ENCODE measurements at places on chromosomes 4 and X.

GRCh38 chrX:46040001-46040400 is 505.2 kb downstream of the ZNF674 start:
- DNase-seq: no peak

DNA sequence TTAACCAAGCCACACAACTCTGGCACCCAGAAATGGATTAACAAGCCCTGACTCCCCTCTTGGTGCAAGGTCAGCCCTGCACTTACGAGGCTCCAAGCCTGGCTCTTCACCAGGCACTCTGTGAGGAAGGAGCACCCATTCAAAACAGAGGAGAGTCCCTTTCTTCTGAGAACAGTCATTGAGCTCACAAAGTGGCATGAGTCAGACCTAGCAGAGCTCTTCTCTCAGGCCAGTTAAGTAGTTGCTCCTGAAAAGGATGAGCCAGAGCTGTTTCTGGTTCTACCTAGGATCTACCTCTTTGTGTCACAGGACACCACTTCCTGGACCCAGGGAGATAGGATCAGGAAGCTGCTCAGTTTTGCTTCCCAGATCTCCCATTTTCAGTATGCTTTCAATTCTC is 48.2 kb downstream of the EVC2 start:
- DNase-seq: no peak

GRCh38 chr4:106126062-106126461 is 189.9 kb downstream of the TBCK start:
- DNase-seq: no peak

GRCh38 chrX:9647431-9647830 is 118.2 kb downstream of the GPR143 start:
- DNase-seq: no peak

- DNase-seq: no peak
Observed at GRCh38 chr4:90852237-90852636, 725.0 kb downstream of the CCSER1 start.

GRCh38 chrX:43643662-43644061 is 12.4 kb upstream of the MAOA start:
- DNase-seq: no peak

DNA sequence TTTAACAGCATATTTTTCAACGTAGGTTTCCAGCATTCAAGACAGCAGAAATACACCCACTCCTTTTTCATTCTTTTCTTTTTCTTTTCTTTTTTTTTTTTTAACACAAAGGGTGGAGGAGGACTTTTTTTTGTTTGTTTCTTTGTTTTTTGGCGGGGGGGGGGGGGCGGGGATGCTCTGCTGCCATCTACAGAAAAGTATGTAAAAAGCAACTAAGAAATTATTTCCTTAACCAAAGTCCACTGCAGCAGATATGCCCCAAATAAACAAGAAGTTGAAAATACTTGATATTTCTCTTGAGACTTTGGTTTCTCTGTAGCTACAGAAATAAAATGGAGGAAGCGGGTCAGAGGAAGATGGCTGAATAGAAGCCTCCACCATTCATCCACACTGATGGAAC is 63.2 kb upstream of the PBDC1 start:
- no peak for DNase-seq

GRCh38 chr4:175307326-175307725 is 389.2 kb downstream of the ADAM29 start:
- no peak for DNase-seq

GRCh38 chr4:128633067-128633466 is 176.4 kb upstream of the JADE1 start:
- DNase-seq: no peak

DNA sequence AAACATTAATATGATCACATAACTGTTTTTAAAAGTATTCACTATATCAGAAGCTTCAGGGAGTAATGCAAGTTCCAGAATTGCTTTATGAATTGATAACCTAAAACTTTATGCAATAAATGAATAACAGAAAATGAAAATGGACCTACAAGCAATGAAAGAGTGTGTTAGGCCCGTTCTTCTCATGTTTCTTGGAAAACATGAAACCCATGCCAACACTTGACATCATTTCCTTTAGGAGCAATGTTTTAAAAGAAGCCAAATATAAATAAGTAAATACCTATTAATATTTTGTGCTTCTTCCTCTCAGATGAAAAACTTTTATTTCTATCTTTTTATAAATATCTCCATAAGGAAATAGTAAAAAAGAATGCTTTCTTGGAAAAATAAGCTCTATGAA is 123.0 kb upstream of the GALNT7 start:
- DNase-seq: no peak

DNA sequence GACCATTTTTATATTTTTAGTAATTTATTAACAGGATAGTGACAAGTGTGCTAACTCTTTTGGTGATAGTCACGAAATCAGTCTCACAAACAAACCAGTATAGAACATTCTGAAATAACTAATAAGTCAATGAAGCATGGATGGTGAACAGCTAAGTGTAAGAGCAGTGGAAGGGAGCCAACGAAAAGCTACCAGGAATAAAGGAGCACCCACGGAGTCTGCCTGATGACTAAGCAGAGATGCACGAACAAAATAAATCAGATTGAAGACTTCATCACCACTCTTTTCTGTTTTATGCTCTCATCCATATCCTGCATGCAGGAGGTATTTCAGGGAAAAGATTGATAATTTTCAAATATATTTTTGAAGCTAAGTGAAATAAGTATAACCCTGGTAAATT is 891.1 kb upstream of the HS3ST1 start:
- no peak for DNase-seq

- DNase-seq: no peak
Observed at GRCh38 chr4:55781812-55782211, 37.8 kb upstream of the EXOC1L start.

DNA sequence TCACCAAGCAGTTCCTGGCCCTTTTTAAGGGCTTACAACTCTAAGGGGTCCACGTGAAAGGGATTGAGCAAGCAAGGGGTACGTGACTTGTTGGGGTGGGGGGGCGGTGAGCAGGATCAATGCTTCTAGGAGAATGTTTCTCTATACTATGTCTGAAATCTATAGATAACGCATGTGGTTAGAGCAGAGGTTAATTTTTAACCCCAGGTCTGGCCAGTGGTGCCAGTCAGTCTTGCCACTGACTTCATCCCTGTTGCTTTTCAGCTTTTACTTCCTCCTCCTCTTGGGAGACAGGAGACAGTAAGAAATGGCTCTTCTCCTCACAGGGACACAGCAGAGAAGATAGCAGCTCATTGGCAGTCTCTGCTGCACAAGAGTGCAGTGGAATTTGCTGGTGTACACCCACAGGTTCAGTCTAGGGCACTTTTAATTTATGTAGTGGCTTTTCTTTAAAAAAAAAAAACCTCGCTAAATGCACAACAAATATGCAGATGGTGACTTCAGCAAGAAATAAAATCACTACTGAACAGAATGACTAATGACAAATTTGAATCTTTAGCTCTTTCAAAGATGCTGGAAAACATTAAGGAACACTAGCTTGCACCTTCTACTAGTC is 190.5 kb downstream of the CCNG2 start:
- DNase-seq: no peak

DNA sequence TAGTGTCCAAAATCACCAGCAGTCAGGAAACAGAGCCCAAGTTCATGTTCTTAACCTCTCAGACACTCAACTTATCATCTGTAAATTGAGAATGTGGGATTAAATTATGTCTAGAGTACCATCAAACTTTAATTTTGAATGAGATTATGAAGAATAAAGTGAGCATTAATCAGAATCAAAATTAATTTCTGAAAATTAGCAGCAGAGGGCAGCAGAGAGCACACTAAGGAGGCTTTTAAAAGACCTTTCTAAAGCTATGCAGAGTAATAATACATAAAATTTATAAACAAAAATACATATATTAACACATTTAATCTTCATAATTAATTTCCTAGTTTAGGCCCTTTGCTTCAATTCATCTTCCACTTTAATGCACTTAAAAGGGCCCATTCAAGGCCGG is 7.1 kb downstream of the TASL start:
- DNase-seq: no peak

DNA sequence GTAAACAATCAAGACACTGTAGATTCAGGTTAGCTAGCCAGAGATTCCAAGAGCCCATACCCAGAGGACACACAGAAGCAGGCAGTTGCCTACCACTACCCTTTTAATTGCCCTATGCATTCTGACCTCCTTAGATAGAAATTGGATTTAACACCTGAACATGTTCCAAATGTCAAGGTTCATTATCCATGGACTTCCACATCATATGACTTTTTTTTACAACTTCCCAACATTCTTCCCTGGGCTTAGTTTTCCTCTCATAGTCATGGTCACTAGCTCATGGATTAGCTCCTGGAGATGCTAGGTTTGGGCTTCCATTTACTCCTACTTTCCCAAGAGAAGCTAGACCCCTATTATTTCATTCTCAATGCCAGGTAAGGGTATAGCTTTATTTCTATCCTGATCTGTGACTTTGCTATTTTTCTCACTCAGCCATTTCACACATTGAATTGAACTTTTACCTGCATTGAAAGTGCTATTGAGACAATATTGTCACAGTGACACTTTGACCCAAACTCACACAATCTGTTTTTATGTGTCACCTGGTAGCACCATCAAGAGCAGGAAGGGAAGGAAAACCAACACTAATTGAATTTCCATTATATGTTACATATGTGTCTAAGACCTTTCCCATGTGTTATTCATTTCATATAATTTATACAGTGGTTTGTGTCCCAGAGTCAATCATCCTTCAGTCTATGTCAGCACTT is 44.0 kb upstream of the PRKG2 start:
- no peak for DNase-seq

DNA sequence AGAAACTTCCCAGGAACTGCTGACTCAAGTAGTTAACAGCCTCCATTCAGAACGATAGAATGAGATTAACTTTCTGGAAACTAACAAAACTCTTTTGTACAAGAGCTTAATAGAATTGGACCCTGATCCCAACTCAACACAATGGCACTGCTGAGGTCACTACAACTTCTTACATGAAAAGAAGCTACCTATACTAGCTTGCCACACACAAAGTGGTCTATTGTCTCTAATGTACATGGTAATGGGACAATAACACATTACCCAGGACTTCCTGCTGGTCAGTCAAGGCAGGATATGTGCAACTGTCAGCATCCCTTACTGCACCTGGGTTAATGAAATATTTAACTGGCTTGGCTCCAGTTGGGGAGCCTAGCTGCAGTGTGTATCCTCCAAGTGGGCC is 56.2 kb downstream of the BRCC3 start:
- DNase-seq: no peak

DNA sequence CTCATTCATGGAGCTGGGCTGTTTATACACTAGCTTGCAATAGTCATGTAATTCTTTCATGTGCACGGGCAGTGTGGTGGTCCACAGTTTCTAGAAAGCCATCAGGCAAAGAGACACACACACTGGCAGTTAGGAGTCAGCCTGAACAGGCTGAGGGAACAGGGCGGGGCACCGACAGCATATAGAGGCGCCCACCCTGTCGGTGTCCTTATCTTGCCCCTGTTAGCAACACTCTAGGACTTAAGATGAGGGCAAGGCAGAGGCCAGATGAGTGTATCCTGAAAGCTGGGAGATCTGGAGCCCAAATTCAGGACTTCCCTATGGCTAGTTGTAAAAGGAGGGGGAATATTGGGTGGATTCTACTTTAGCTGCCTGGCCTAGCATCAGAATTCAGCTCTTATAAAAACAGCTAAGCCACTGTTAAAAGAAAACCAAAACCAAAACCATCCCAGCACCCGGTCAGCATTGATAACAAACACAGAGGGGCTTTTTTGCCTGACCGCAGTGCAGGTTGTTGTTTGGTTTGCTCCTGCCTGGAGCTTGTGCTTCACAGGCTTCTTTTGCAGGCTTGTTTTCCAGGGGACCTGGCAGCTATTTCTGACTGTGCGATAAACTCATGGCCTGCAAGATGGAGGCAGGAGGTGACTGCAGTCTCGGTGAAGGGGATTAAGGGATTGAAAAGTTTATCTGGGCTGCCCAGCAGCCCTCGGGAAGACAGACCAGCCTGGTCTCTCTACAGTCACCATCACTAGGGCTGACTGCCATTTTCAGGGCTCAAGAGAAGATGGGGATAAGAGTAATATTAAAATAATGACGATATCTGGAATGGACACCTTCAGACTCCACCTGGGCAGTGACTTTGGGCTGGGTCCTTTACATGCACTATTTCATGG is 638.9 kb downstream of the MID1IP1 start:
- DNase-seq: no peak

GRCh38 chr4:89158884-89159503 is 47.7 kb downstream of the TIGD2 start:
- no peak for DNase-seq

DNA sequence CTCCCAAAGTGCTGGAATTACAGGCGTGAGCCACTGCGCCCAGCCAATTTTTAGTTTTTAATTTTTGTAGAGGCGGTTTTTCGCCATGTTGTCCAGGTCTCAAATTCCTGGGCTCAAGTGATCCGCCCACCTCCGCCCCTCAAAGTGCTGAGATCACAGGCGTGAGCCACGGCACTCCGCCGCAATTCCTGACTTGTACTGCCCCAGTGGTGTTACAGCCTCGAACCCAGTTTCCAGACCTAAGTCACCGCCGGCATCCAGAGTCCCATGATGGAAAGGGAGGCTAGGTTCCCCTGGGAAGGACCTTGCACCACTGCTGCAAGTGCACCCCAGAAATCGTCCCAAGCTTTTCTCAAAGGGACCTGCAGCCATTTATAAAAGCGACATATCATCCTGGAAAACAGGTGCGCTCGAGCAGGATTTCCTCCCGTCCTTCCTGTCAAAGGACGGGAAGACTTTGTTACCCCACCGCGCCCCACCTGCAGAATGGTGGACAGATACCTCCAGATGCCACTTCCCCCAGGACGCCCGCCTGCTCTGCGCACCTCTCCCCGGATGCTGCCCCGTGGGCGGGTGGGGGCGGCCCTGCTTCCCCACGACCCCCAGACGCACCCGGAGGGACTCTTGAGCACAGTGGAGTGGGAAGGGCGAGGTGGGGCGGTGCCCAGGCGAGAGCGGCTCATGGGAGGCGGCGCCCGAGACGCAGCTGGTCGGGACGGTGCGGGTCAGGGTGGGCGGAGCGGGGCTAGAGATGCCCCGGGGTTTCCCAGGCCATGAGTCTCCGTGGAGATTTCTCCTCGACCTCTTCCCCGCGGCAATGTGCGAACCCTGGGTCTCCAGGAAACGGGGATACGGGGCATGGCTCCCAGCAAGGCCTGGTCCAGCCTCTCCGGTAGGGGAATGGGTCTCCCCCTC is 947 bp upstream of the RPL10 start:
- DNase-seq: peak; percentile 59

GRCh38 chr4:107824350-107825071 is at the start of gene SGMS2:
SGMS2 (plus strand) TSS chr4:107824932; CDS start chr4:107895554, 70,622 bp downstream.
- no peak for DNase-seq

- no peak for DNase-seq
Observed at GRCh38 chr4:3209551-3210325, 39.2 kb upstream of the MSANTD1 start.

- no peak for DNase-seq
Observed at GRCh38 chr4:184174571-184175488, 42.8 kb downstream of the ENPP6 start.

DNA sequence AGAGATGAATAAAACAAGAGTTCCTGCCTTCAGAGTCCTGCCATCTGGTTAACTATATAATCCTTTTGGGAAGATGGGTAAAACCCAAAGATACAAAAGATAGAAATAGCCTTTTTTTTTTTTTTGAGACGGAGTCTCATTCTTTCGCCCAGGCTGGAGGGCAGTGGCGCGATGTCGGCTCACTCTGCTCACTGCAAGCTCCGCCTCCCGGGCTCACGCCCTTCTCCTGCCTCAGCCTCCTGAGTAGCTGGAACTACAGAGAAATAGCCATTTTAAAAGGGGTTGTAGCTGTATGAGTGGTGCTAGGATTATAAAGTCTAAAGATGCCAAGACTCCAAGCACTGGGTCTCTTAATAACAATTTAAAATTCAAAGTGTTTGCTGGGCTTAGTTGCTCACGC is 97.2 kb downstream of the KDR start:
- no peak for DNase-seq

All from NCI-H1436 (cell line).